Fibroblast of the conjunctiva (primary cell): ENCODE measurements at places on chromosomes 5 and 9.

DNA sequence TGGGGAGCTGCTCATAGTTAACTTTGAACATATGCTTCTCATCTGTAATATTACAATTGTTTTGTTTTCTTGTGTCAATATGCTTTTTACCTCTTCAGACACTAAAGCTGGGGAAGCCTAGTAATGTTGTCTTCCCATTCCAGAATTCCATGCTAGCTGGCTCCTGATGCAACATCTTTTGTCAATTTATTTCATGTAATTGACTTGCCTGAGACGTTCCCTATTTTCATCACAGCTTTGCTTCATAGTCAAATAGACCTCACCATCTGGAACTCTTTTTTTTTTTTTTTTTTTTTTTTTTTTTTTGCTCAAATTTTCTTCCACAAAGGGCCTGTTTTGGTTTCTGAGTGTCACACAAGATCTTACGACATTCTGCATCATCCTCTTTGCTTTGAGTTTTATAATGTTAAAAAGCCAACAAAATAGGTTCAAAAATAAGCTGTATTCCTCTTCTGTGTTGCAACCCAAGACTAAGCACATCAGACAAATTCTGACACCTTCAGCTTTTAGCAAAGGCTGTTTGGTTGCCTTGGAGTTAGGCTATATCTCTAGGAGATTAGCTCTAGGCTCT lies 235.2 kb downstream of the NR3C1 start:
- peak; percentile 74 for DNase-seq

- DNase-seq = no peak
Observed at GRCh38 chr5:78727786-78728761, 79.5 kb upstream of the LHFPL2 start.

DNA sequence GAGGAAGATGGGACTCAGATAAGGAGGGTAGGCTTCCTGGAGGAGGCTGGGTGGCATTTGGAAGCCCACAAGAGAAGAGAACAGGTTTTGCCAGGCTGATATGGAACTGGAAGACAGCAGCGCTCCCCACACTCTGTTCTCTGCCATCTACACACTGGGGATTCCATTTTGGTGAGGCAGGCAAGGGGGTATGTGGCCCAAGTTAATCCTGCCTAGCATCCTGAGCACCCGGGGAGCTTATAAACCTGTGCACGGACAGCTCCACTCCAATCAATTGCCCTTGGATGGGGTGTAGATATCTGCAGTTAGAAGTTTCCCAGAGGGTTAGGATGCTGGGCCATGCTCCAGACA lies 158.8 kb downstream of the MACROH2A1 start:
- no peak for DNase-seq

GRCh38 chr5:73375949-73376348 lies 72.6 kb downstream of the FOXD1 start:
- no peak for DNase-seq
